ENCODE measurements at places on chromosomes 1 and 21.
A peak's percentile ranks its signal among the peaks of the same experiment; 100 is the strongest.

GRCh38 chr1:104172243-104172681, 422.6 kb downstream of the AMY1C start:
- DNase-seq: no peak

- peak; percentile 66 for DNase-seq
These were observed 142.2 kb upstream of the KRTAP19-8 start for GRCh38 chr21:31180256-31181081.

DNA sequence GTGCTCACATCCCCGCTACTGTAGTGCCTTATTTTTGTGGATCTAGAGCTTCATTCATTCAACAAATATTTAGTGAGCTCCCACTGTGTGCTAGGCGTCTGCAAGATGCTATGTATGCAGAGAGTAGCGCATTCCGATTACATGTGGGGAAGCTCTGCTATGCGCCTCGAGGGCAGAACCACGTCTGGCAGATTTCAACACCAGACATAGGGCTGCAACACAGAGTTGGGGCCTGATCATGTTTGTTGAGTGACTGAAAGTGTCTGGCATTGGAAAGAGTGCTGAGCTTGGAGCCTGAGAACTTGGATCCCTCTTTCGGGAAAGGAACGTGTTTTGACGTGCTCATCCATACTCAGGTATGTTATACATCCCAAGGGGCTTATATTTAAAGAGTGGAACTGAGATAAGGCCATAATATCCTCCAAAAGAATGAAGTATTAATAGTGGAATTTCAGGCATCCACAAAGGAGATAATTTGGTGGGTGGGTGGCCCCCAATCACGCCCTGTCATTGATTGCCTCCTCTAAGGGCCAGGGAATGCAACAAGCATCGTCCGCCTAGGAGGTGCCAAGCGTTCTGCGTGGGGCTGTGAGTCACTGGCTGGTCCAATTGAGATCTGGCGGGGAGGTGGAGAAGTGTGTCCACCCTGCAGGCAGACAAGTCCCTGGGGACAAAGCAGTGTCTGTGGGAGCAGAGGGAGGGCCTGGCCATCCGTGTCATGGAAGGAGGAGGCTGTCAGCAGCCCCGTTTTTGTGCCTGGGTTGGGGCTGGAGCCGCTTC, 62.8 kb upstream of the ZBTB40 start:
- no peak for DNase-seq

DNA sequence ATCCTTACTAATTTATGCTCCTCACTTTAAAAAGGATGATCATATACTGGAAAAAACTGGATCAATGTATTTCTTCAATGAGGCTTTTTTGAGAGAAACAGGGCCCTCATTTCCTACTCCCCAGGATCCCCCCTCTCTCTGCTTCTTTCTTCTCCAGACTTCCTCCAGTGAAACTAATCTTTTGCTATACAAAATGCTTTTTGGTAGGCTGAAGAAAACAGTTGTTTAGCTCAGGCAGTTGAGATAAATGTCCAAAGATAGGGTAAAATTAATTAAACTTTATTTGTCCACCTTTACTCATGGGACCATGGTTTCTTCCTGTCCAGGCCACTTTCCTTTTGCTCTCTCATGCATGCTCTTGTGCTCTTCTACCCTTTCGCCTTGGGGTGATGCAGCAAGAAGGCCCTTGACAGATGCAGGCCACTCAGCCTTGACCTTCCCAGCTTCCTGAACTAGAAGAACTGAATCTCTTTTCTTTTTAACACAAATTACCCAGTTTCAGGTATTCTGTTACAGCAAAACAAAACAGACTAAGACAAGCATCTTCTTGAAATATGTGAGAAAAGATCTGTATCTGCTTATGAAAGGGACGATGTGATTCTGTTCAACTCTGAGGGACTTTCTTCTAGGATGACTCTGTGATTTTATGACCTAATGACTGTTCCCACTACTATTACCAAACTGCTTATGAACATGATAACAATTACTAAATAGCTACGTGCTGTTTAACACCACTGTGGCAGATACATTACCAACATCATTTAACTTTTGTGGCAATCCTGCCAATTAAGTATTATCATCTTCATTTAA, 63.7 kb downstream of the NVL start:
- no peak for DNase-seq

GRCh38 chr1:188551176-188551575, 1722.4 kb downstream of the PLA2G4A start:
- DNase-seq: no peak

- DNase-seq: no peak
These were observed 107.1 kb upstream of the ERRFI1 start for GRCh38 chr1:8133190-8133589.

- DNase-seq: peak; percentile 83
These were observed at the start of gene ARL8A for GRCh38 chr1:202144402-202145067. TSS of gene ARL8A (minus strand) at chr1:202144737. CDS start at chr1:202144572, 165 bp downstream.

DNA sequence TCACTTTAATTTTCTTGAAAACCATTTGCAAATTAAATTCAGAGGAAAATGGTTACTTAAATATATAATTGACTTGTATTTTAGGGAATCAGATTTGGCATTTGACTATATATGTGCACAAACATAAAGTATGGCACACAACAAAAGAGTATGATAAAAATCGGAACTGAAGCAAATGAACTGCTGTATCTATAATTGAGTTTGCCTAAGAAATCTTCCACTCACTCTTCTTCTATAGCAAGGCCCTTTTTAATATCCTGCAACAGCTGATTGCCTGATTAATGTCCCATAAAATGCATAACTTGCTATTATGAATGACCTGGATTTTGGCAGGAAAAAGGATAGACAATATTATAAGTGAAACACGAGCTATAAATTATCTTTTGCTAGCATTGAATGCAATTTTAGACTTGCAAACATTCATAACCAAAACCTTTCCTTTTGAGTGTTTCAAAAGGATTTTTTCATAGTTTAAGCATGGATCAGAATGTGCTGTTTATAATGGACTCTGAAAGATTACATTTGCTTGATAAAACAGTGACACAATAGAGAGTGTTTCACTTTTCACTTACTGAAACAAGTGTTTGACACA, 2204.3 kb downstream of the MRPL39 start:
- DNase-seq: no peak

DNA sequence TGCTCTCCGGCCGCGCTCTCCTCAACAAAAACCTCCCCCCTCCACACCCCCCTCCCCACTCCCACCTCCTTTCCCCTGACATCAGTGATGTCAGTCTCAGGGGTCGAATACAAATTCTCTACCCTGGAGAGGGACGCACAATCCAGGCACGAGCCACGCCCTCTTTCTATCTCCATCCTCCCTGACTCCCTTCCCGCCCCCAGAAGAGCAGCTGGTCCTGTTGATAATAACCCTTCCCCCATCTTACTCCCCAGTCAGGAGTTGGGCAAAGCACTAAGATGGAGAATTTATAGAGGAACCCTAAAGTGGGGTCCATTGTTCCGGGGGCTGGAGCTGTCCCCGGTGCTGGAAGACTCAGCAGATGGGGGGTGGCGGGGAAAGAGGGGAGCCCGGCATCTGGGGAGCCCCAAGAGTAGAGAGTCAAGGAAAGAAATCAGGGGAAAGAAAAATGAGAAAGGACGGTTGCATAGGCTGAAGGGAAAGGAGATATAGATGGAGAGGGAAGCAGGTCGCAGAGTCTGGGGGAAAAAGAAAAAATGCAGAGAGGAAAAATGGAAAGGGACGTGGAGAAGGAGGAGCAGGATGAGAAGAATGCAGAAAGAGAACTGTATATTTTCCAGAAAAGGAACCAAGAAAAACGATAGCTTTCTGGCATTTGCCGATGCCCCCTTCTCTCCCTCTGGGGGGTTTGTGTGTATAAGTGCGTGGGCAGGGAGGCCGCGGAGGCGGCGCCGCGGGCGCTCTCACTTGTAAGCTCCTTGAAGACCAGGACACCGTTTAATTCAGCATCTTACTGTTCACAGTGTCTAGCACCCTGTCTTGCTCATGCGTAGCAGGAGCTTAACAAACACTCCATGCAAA, at the start of gene CELF3:
CELF3 (minus strand) TSS at position 33 of the 861 bp plus-strand sequence. CDS start 783 bp downstream, outside the sequence.
- DNase-seq: peak; percentile 70

- no peak for DNase-seq
These were observed 43.1 kb downstream of the CD55 start for GRCh38 chr1:207364614-207365013.

- no peak for DNase-seq
These were observed 12.1 kb upstream of the SELENBP1 start for GRCh38 chr1:151384584-151384983.

GRCh38 chr1:29379443-29380073, 143.2 kb downstream of the PTPRU start:
- DNase-seq: peak; percentile 84

All from Karpas-422 (cell line).